AG09309 (cell line): ENCODE measurements at places on chromosomes 2 and 18.
A peak's percentile ranks its signal among the peaks of the same experiment; 100 is the strongest.

DNA sequence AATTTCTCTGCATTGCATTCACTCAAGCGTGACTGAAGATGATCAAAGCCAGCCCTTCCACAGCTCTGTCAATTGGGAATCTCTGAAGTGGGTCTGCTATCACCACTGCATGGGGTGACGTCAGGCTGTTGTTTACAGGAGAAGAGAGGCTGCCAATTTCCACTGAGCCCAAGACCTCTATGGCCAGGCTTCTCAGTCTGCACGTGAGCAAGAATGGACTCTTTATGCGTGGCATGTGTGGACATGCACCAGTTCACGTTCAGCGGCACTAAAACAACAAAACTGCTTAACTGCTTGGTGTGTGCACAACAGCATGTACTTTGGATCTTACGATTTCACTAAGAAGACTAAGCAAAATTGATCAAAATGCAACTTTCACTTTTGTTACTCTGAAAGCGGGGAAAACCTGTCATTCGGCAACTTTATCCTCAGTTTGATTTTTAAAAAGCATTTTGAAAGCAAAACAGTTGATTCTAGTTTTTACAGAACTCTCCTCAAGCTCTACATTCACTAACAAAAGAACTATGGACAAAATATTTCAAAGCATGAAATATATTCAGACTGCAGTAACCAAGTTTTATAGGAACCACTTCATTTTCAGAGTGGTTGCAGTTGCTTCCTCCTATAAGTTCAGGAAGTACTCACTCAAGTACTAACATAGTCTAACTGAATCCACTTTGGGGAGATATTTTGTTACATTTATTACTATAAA is 77.0 kb upstream of the SERTAD2 start:
- peak; percentile 59 for DNase-seq

GRCh38 chr2:23385748-23386338 is 864 bp downstream of the KLHL29 start:
- no peak for DNase-seq

GRCh38 chr2:173410579-173410978 is 55.9 kb downstream of the CDCA7 start:
- no peak for DNase-seq

GRCh38 chr2:169237286-169237685 is 125.0 kb downstream of the LRP2 start:
- no peak for DNase-seq

DNA sequence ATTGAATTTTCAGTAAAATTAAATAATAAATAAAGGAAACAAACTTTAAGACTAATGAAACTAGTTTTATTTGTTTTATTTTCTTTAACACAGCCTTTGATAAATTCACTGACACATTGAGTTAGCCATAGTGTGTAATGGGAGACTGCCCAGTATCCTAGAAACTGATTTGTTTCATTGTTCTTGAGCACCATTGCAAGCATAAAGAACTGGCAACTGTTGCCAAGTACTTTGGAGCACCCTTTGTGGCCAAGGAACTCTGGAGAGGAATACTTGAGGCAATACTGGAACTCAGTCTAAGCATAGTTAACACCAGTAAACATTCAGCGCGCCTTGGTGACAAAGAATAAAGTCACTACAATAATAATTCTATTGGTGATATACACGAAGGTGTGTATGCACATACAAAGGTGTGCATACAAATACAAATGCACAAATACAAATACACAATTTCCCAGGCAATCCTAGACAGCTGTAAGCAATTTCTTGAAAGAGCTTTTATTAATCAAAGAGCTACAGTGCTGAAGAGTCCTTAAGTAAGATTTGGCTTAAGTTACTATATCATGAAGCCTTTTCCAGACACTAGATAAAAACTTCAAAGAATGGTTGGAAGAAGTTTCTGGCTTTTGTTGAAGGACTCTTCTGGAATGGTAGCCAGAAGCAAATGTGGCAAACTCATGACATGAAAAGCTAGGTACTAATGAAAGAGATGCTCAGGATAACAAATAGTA is 1371.2 kb downstream of the LRP1B start:
- no peak for DNase-seq

DNA sequence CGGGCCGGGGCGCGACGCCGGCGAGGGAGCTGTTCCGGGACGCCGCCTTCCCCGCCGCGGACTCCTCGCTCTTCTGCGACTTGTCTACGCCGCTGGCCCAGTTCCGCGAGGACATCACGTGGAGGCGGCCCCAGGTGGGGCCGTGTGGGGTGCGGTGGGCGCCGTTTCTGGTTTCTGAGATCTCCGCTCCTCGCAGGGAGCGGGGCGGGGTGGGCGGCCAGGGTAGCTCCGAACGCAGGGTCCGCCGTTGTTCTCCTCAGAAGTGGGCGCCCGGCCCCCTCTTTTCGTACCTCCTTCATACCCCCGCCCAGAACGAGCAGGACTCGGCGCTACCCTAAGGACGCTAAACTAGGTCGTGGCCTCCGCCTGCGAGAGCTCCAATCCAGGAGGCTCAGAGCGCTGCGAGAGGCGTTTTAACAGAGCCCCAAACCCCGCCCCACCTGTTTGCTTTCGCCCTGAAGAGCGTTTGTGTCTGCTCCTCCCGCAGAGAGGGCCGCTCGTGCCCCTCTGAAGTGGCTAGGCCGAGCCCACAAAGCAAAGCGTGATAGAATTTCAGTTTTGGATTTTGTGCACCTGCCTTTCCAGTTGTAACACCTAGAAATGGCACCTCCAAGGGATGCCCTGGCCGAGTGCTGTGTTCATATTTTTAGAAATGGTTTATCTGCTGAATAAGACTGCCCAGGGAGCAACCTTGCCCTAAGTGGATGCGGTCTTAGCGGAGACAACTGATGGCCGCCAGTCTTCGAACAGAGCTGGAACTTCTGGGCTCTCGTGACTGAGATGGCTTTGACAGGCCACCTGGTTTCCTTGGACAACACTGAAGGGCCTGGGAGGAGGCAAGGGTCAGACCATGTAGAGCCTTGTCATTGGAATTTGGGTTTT is 626 bp downstream of the CAPN10 start:
- DNase-seq: no peak

DNA sequence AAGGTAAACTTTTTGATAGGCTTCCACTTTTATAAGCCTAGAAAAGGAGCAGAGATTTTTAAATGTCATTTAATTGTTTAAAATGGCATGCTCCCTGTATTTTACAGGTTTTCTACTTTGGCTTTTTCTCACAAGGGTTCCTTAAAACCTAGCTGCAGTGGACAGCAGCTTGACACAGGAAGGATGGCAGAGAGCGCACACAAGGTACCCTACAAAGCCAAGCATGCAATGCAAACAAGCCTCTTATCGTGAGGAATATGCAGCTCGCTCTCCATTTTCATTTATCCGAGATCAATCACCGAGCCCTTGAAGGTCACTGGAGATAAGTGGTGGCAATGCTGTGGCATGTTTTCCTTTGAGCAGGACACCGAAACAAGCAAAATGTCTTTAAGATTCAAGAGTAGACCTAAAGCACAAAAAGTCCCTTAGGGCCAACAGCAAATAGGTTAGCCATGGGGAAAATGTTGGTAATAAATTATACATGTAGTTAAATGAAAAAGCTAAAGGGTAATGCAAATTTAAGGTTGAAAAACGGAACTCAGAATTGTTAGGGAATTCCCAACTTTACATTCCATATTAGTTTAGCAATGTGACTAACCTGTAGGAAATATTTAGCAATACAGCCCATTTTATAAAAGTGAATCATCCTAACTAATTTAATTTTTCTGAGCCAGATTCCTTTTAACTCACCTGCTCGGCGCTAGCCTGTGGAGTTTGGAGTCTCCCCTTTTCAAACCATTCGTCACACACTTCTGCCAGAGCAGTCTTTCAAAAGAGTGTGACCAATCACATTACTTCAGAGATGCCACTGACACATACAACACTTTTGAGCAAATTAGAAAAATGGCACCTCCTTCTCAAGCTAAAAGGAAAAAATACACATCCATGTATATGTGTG is 337.9 kb upstream of the PKDCC start:
- DNase-seq: no peak

DNA sequence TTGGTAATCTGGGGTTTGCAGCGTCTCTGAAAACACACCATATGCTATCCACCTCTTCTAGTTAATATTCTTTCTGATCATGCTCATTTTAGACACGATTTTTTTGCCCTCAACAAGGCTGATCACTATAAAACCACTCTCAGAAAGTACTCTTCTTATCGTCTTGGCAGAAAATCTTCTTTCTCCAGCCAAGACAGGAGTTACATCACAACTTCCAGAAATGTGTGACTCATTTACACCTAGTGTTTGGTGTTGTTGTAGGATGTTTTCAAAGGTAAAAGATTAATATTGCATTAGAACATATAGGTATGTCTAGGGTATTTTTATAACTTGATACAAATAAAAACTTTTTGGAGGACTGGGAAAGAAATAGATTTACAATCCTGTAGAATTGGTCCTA is 138.5 kb upstream of the NETO1 start:
- no peak for DNase-seq

GRCh38 chr2:179139506-179139905 is 89.6 kb upstream of the CCDC141 start:
- DNase-seq: no peak

- DNase-seq: no peak
Measured at GRCh38 chr18:6537475-6537874, 122.8 kb upstream of the L3MBTL4 start.

- no peak for DNase-seq
Measured at GRCh38 chr2:69807821-69808540, 21.5 kb upstream of the GMCL1 start.

- no peak for DNase-seq
Measured at GRCh38 chr2:42545841-42546390, 22.5 kb upstream of the MTA3 start.

DNA sequence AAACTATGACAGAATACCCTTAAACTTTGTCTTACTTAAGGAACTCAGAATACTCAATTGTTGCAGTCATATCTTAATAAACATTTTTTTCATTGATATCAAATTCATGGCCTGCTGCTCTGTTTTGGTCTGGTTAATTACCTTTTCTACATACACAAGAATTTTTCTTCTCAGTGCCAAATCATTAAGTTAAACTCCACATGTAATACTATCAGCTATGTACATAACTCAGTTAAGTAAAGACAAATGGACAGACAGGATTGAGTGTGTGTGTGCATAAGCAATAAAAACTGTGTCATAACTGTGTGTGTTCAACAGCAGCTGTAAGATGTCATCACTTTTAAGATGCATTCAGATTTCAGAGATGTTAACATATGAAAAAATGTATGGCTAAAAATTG is 34.4 kb downstream of the VRK2 start:
- DNase-seq: no peak
